ENCODE measurements at places on chromosomes 11 and 22. TPM values are rescaled to one million over a fixed set of nuclear protein-coding genes. Genes with fewer than 3 reads are reported as not detected.

DNA sequence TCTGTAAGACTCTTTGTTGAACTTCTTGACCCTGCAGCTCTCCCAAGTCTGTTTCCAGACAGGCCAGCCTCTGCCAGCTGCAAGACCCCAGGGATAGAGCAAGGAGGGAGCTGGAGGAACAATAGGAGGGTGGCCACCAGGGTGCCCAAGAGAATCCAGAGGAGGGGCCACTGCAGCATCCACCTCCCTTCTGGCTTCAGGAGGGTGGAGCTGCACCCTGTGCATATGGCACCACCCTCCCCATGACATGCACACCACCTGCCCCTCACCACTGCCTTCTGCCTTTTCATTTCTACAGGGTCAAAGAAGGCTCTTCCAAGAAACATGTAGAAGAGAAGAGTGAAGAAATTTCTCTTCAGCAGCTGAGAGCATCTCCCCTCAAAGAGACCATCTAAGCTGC, 20.1 kb upstream of the POLA2 start:
- no peak for DNase-seq

- no peak for DNase-seq
These were observed 116.0 kb upstream of the ANO1 start for GRCh38 chr11:69962152-69962551.

GRCh38 chr22:48464246-48464645, 1363.4 kb downstream of the BRD1 start:
- DNase-seq: no peak

- no peak for DNase-seq
These were observed 1.9 kb downstream of the TTC12 start for GRCh38 chr11:113316256-113316655.

DNA sequence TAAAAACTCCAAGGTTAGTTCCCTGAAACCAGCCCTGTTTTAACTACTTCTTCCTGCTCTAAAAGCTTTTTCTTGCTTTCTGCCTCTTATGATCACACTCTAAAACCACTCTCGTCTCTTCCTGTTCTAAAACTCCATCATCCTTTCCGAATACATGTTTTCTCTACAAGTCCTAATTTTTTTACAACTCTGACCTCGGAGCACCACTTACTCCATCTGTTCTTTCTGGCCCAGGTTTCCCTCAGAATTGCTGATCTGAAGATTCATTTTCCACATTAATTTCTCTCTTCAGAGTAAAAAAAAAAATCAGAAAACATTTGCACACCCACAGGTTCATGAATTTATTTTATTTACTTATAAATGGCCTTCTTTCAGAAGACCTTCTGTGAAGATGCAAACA, 265.7 kb upstream of the CADM1 start:
- DNase-seq: no peak

- no peak for DNase-seq
These were observed 8.1 kb upstream of the TOP3B start for GRCh38 chr22:21990445-21991303.

DNA sequence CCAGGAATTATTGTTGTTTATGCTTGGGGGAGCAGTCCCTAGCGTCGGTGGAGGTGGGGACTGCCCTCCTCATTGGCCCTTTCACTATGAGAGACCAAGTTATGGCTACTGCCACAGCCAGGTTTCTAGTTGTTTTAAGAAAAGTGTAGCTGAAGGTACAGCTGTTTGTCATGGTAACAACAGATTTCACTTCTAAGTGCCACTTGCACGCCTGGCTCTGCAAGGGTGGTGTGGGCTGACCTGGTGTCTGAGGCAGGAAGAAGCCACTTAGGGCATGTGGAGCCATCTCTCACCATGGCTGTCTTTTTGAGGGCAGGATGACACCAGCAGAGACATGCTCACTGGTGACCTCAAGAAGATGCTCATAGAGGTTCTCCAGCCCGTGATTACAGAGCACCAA, 46.3 kb upstream of the MPEG1 start:
- DNase-seq: no peak

DNA sequence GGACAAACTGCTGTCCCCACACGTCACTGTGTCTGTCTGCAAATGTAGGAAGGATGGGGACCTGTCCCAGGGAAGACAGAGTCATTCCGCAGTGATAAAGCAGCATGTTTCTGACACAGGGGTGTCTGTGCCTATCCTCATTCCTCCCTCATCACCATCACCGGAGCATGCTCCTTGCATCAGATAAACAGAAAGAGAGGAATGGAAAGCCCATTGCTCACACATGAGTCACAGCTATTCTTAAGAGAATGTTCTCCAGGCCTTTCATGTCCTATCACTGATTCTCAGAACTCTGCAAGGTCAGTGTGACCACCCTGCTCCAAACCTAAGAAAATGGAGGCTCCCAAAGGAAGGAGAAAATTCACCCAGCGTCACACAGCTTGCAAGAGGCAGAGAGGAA, 38.9 kb downstream of the ZNF195 start:
- DNase-seq: no peak

DNA sequence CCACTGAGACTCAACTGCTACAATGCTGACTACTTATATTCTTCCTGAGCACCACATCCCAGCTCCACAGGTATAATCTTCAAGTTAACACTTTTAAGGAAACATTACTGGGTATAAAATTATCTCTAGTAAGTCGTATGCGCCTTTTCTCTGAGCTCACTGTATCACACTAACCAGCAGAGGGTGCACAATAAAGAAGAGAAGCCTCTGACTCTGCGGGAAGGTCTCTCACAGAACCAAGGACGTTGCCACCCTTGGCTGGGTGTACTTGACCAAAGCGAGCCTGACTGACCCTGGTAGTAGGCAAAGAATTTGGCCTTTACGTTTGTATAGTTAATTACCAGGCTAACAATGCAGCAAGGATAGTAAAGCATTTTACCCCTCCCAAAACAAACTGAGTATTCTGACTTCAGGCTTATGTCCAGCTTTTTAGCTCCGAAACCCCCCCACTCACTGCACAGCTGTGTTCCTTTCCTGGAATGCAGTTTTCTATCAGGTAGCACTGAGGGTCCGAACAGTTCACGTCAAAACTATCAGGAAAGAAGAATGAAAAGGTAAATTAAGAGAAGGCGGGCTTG, at the start of gene BTBD18:
Gene BTBD18, minus strand, starts transcription at position 144 of the 578 bp plus-strand sequence. CDS start 631 bp downstream, outside the sequence.
- DNase-seq: no peak

GRCh38 chr11:45273509-45273908, 12.6 kb downstream of the SYT13 start:
- no peak for DNase-seq

GRCh38 chr11:125162743-125163142, 1.8 kb upstream of the PKNOX2 start:
- DNase-seq: no peak

SSTR3 gene
- total RNA-seq: 2.0 TPM

KRTAP5-11 gene
- total RNA-seq: not detected

ZNF215 gene
- 2.5 TPM for total RNA-seq

OR10A3 gene
- not detected for total RNA-seq
